ENCODE measurements at places on chromosomes 2 and 18.

DNA sequence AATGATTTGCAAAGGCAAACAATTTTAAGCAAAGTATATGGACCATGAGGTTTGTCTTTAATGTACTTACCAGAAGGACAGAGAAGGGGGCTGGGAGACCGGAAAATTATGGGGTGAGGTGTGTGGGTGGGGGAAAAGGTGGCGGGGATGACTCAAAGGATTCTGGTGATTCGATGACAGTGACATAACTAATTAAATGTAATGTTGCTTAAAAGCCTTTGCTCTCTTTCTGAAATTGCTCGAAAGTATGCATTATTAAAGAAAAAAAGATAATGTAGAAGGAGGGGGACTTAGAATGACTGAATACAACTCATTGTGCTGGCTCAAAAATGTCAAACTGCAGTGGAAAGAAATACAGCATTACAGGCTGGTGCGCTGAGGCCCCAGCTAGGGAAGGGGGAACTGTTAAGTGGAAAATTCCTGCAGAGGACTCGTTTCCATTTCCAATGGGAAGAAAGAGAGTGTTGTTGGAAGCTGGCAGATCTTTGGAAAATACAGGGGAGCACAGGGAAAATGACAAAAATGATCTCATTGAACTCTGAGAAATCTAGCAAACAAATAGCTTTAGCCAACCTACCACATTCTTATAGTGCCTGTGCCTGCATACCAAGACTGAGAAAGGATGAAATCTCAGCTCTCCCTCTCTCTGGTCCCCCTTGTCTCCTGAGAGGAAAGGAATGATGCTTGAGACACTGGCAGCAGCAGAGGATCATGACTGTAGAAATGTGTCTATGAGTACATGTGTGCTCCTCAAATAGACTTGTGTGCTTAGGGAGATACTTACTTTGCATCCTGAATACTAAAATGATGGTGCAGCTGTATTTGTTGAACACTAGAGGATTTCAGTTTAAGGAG, 632.4 kb downstream of the NYAP2 start:
- peak; percentile 65 for DNase-seq

- no peak for DNase-seq
Measured at GRCh38 chr2:48081317-48081628, 175.0 kb upstream of the FBXO11 start.

DNA sequence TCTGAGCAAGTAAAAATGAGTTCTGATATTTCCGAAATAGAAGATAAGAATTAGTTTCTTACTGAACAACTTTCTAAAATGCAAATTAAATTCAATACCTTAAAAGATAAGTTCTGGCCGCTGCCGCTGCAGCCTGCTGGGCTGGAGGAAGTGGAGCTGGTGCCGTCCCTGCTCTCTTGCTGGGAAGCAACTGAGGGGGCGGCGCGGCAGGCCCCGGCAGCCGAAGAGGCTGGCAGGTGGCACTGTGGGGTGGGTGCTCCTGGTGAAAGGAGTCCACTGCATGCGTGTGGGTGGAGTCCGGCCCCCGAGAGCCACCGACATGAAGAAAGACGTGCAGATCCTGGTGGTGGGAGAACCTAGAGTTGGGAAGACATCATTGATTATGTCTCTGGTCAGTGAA, 89.5 kb upstream of the ZNF519 start:
- no peak for DNase-seq

GRCh38 chr2:19887510-19887909, 14.3 kb downstream of the TTC32 start:
- no peak for DNase-seq

- DNase-seq, result no peak
Measured at GRCh38 chr18:62933261-62933887, 218.0 kb downstream of the PHLPP1 start.

DNA sequence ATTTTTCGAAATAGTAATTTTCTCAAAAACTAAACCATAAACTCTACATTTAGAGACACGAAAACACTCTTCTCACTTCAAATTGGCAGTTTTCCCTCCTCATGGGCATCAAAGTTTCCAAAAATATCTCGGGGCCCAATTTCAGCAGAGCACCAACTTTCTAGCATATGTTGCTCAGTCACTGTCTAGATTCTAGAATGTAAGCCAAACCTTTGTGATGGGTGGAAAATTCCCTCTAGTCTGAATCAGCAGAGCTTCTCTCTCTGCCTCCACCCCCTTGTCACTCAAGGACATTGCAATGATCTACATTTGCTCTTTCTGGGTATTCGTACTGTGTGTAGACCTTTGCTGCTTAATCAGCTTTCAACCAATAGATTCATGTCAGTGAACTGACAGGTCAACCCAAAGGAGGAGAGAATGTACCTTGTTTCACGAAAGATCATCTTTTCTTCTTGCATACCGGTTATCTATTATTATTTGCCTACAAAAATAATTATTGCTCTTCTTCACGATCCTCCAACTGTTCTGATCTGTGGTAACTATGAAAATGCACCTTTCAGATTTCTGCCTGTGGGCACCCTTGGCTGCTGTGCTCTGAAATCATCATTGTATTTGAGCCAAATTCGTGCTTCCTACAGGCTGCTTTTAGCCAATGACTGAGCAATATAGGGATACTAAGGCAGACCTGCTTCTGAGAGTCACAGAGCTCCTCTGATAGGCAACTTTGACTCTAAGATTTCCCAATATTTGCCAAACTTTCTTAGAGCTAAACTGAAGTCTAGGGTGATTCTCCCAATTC, 38.7 kb upstream of the GLS start:
- DNase-seq, result peak; percentile 71

DNA sequence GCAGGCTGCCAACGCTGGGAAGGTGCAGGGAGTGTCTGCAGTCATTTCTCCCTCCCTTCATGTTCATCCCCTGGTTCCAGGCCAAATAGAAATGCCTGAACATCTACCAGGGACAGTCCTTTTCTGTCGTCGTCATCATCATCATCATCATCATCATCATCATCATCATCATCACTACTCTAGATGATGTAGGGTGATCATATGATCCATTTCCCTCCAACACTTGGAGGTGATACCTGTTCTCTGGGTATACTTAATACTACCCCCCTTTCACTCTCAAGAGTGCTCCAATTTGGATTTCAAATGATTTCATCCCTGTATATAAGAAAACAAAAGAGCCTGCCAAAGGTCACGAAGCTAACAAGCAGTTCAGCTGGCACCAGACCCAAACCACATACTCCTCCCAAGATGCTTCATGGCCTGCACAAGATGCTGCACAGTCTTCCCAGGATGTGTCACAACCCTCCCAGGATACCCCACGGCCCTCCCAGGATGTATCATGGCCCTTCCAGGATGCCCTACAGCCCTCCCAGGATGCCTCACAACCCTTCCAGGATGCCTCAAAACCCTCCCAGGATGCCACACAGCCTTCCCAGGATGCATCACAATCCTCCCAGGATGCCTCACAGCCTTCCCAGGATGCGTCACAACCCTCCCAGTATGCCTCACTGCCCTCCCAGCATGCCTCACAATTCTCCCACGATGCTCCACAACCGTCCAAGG, 257.9 kb downstream of the DYSF start:
- DNase-seq, result peak; percentile 89

DNA sequence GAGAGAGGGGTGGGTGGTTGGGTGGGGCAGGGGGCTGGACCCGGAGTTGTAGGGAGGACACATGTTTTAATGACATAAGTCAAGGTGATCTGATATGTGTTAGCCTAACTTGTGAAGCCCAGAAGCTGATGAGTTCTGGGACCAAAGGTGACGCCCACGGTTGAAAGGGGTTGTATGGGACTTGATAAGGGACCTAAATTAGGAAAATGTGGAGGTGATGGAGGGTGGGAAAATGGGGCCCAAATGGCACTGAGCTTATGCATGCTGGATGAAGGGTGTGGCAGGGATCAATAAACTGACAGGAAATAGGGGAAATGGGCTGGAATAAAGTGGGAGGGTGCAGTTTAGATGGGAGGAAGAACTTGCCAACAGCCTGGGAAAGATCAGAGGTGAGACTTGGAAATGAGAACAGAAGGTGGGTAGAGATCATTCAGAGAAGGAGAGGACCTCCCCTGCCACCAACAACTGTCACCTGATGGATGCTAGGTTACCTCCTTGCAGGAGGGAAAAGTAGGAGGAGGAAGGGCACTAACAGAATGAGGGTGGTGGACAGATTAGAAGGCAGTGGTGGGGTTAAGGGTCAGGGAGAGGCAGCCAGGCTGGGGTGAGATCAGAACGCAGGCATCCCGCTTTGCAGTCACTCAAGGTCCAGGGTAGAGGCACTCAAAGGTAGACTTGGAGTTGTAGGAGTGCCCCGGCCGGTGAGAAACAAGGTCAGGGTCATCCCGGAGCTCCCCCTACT, 15.3 kb downstream of the WNT10A start:
- DNase-seq, result no peak

GRCh38 chr2:171522052-171522787, at the start of gene CYBRD1:
Gene CYBRD1 (plus strand): TSS chr2:171522474. CDS start chr2:171522546, 72 bp downstream.
- DNase-seq, result peak; percentile 92

DNA sequence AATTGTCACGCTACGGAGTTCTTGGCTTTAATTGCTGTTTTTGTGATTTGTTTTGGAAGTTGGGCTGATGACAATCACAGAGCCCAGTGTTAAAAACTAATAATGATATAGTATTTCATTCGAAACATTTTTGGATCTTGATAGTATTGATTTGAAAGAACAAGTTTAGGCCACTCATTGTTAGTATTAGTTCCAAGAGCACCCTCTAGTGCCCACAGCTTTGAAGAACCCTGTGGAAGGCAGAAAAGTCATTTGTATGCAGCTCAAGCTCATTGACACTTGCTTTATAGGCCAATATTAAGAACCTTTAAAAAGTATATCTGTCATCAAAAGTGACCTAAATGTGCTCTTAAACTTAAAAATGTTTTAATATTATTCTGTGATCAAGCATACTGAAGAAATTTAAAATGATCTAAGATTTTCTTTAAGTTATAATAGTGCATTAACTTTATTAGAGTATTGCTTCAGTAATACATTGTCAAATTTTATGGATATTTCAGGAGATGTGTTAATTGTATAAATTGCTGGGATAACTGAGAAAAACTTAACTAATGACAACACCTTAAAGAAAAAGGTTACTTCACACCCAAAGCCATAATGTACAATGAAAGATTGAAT, 191.0 kb downstream of the GRB14 start:
- peak; percentile 53 for DNase-seq

- DNase-seq, result no peak
Measured at GRCh38 chr2:202377207-202377761, 1.2 kb downstream of the BMPR2 start.

DNA sequence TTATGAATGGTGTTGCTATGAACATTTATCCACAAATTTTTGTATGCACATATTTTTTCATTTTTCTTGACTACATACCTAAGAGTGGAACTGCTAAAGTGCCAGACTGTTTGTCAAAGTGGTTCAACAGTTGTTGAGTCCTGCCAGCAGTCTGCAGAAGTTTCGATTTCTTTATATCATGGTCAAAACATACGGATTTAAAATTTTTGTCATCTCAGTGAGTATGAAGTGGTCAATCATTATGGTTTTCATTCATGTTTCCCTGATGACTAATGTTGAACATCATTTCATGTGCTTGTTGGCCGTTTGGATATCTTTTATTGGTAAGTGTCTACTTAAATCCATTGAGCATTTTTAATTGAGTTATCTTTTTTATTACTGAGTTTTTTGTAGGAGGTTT, 39.2 kb downstream of the CCDC138 start:
- DNase-seq, result no peak

GRCh38 chr2:42342795-42343241, 18.2 kb downstream of the COX7A2L start:
- DNase-seq, result no peak

- DNase-seq, result no peak
Measured at GRCh38 chr2:70816726-70817125, 3.7 kb downstream of the CLEC4F start.

DNA sequence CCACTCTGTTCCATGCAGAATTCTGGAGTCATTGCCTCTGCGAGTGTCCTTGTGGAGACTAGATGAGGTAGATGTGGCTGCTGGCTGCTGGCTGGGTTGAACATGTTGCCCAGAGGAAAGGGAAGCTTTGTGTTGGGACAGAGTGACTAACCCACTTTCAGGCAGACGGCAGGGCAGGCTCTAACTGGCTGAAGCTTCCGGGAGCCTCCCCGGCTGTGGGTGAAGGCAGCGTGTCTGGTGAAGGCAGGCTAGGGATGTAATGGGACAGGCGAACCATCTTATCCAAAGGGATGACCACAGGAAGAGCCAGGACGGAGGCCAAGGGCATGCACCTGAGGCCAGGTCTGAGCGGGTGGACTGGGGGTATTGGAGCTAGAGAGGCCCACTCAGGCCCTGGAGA, 16.0 kb downstream of the ASPRV1 start:
- DNase-seq, result no peak

DNA sequence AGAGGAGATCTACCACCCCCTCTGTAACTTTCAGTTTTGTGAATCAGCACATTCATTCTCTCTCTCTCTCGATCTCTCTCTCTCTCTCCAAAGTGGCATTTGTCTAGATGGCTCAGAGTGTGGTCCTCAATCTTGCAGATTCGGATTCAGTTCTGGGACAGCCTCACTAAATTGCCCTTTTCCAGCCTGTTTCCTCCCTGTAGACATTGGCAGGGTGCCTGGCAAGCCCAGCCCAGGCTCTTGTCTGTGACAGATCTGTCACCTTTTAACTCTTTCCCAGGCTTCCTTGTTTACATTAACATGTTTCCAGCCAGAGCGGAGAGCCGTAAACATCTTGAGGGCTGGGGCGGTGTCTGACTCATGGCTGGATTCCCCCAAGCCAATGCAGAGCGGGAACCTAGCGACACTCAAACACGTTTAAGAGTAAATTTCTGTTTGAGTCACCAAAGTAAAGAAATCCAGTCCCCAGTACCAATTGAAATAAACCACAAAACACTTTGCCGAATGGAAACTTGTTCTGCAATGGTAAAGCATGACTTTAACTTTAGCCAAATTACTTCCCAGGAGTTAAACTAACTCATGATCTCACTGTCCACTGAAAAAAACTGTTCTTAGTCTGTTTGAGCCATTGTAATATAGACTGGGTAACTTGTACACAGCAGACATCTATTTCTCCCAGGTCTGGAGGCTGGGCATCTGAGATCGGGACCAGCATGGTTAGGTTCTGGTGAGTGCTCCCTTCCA, 6.6 kb upstream of the CYP27C1 start:
- peak; percentile 72 for DNase-seq

GRCh38 chr2:37318401-37318800, 6.2 kb downstream of the PRKD3 start:
- DNase-seq, result peak; percentile 69

DNA sequence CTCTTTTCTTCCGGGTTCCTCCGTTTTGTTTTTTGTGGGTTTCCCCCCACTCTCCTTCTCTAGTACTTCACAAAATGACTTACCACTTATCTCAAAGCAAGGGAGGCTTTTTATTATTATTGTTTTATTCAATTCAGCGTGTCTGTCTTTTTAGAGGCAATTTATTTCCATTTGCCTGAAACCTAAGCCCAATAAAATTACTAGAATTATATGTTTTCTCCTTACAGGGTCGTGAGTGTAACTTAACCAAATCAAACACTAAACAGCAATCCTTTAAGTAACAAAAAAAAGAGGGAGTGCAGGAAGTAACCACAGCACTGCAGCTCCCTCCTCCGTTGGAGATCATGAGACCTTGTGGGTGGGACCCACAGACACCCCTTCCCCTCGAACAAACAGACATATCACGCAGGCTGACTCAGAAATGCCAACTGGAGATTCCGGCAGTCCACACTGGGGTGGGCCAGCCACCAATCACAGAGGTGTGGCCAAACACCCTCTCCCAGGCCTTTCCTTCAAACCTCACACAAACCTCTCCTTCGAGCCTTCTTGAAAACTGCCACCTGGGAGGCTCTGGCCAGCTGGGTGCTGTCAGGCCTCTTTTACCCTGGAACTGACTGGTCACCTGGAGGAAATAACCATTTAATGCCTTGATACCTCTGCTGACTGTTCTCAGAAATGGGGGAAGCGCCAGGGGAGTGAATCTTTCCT, 207.1 kb upstream of the SMAD2 start:
- no peak for DNase-seq
